ENCODE measurements at places on chromosomes 3 and 15.

GRCh38 chr3:72134989-72135451 lies 350.1 kb upstream of the PROK2 start:
- DNase-seq = no peak

- DNase-seq = no peak
Measured at GRCh38 chr3:5666455-5666854, 478.9 kb downstream of the EDEM1 start.

GRCh38 chr3:45259133-45259532 lies 33.0 kb upstream of the TMEM158 start:
- no peak for DNase-seq

- DNase-seq = no peak
Measured at GRCh38 chr3:9781551-9781950, 10.7 kb downstream of the TADA3 start.

DNA sequence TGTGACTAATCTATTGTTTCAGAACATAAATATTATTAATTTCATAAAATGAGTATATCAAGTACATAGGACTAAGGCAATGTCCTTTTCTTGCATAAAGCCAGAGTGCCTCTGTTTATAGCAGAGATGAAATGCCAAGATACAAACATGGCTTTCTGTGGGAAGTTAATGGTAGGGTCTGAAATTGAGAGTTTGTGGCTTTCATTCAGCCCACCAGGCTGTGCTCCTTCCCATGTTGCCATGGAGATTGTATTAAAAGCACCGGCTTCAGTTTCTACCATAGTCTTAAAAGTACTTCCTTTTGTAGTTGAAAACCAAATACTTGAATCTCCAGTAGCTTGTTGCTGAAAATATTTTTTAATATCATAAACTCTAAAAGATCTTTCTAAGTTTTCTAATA lies 114.0 kb downstream of the LRRC28 start:
- no peak for DNase-seq

DNA sequence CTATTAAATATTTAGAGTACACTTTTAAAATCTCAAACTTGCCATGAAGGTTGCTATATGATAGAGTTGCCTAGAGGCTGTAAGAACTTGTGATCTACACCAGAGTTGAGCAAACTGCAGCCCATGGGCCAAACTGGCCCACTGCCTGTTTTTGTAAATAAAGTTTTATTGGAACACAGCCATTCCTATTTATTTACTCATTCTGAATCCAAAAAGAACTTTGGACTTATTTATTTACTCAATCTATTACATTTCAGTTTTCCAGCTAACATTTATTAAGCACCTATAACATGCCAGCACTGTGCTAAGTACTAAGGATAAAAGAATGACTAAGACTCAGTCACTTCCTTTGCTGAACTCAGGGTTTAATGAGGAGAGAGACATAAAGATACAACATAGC lies 403.6 kb downstream of the ERC2 start:
- DNase-seq = no peak

GRCh38 chr3:4752201-4753072 lies 226.8 kb upstream of the BHLHE40 start:
- DNase-seq = no peak

GRCh38 chr3:42608581-42608980 lies 8.1 kb downstream of the NKTR start:
- DNase-seq = no peak

DNA sequence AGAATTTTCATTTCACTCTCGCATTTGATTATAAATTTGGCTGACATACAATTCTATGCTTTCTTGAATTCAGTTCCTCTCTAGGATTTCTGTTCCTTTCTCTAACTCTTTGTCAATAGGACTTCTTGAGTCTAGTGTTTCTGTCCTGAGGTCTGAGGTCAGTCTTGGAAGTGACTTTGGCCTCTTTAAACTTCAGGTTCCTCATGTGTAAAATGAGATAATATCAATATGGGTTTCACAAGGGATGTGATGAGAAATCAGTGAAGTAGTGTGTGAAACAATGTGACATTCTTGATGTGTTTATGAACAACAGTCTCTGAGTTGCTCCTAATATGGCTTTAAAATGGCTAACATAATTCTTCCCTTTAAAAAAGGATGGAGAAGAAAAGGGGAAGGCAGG lies 92.2 kb downstream of the SV2B start:
- DNase-seq = no peak

GRCh38 chr3:45783667-45784066 lies 12.7 kb downstream of the SLC6A20 start:
- no peak for DNase-seq

- DNase-seq = no peak
Measured at GRCh38 chr3:68802111-68802870, 130.1 kb downstream of the TAFA4 start.

GRCh38 chr15:74820056-74820455 lies 6.4 kb upstream of the CPLX3 start:
- no peak for DNase-seq

DNA sequence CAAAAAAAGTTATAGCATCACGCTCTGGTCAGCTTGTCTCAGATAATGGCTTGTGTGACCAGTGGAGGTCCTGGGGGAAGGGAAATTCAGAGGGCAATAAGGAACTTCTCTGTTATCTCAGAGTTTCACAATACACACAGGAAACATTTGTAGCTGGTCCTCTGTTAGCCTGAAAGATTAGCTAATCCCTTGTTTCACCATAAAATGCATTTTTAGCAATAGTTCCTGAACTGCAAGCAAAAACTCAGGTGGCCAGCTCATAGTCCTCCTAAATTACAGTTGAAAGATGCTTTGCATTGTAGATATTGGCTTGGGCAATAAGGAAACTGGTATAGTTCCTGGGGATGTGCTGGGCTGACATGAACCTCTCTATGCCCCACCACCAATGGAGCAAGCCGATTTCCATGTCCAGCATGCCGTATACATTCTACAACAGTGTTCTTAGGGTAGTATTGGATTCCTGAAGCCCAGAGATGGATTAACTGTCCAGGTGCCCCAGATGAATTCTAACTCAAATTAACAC lies 141.5 kb upstream of the TBL1XR1 start:
- DNase-seq = no peak

- DNase-seq = no peak
Measured at GRCh38 chr3:66338927-66339326, 118.1 kb downstream of the SLC25A26 start.

GRCh38 chr3:122230174-122230573 lies 46.7 kb downstream of the CASR start:
- DNase-seq = no peak

DNA sequence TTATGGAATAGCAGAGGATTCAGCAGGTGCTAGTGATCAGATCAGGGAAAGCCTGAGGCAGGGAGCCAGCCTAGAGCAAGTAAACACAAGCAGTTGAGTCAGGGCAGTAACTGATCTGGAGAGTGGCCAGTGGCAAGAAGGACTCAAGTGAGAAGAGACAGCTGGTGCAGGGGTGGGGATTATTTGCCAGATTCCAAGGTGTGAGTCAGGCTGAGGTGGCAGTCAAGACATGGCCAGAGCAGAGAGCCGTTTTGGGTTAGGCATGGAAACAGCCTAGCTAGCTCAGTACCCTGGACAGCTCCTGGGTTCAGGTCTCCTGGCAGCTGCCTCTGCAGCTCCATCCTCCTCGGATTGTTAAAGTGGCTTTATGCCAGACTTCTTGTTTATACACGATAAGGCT lies 281.9 kb upstream of the ONECUT1 start:
- DNase-seq = peak; percentile 86

- no peak for DNase-seq
Measured at GRCh38 chr3:64802460-64802859, 114.7 kb upstream of the ADAMTS9 start.

DNA sequence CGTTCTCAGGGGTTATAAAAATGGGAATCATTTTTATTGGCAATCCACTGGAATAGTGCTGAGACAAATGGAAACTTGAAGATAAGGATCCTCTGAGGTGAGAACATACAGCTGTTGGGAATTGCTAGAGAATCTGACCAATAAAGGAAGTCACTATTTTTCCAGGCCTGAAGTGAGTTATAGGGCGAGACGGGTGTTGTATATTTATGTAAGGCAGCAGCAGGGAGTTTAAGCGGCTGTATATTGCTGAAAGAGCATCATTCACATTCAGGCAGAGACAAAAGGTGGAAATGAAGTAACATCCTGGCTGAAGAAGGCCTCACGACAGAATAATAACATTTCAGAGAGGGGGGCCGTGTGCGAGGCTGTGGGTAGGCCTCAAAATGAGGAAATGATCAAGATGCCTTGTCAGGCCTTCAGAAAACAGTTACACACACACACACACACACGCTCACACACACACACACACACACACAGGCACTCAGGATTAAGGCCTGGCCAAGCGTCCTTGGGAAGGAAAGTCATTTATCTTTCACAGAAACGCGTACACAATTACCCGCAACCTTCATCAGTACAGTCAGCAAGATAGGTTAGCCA lies 964.9 kb upstream of the NR2F2 start:
- DNase-seq = no peak

- no peak for DNase-seq
Measured at GRCh38 chr3:34178415-34178814, 380.0 kb downstream of the PDCD6IP start.

DNA sequence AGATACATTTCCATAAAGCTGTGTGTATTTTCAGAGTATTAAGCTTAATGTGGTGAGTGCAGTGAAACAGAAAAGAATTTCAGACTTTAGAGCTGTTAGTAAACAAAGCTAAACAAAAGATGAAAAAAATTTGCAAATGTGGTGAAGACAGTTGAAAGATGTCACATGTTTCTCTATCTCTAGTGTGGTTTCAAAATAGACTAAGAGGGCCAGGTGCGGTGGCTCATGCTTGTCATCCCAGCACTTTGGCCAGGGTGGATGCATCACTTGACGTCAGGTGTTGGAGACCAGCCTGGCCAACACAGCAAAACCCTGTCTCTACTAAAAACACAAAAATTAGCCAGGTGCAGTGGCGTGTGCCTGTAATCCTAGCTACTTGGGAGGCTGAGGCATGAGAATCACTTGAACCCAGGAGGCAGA lies 466.0 kb upstream of the NR2F2 start:
- no peak for DNase-seq

DNA sequence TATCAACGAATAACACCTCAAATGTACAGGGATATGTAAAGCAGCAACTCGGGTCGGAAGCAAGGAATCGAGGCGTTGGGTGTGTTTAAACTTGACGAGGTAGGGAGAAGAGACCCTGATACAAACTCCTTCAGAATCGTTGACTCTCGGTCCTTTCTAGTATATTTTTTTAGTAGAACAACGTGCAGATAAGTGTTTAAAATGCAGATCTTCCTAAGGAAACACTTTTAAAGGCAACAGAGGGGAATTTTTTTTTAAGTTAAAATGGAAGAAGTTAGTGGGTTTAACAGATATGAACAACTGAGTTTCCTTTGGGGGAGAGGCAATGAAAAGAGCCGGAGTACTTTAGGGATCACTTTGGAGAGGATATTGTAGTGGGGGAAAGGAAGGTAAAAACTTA lies 1.1 kb upstream of the KPNA4 start:
- no peak for DNase-seq

- DNase-seq = peak; percentile 77
Measured at GRCh38 chr3:169147238-169148008, 516.1 kb downstream of the MECOM start.

DNA sequence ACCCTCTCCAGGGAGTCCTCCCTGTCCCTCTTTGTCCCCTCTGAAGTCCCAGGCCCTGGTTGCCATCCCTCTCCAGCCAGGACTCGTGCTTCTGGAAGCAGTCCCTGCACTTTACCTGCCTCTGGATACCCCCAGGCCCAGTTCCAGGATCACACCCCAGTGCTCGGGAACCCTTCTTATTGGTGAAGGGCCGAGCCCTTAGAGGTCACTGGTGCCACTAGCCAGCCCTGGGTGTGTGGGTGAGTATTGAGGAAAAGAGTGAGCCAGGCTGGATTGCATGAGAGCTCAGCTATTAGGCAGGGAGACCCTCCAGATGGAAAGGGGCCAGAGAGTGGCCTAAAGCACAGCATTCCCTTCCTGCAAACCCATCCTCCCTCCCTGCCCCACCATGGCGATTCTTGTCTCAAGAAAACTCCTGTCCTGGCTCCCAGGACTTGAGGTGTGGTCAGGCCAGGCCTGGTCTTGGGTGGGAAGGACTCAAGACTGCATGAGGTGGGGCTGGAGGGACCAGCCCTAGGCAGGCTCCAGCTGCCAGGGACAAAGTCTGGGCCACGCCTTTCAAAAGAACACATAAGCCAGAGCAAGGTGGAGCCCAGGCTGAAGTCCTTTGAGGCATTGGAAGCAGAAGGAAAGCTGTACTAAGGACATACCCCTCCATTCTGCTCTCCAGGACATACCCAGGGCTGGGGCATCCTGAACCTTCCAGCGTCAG lies 4.8 kb upstream of the PHGR1 start:
- no peak for DNase-seq

- DNase-seq = no peak
Measured at GRCh38 chr3:163261056-163261455, 1764.4 kb downstream of the OTOL1 start.

- DNase-seq = no peak
Measured at GRCh38 chr3:75951941-75952340, 166.6 kb upstream of the ZNF717 start.

DNA sequence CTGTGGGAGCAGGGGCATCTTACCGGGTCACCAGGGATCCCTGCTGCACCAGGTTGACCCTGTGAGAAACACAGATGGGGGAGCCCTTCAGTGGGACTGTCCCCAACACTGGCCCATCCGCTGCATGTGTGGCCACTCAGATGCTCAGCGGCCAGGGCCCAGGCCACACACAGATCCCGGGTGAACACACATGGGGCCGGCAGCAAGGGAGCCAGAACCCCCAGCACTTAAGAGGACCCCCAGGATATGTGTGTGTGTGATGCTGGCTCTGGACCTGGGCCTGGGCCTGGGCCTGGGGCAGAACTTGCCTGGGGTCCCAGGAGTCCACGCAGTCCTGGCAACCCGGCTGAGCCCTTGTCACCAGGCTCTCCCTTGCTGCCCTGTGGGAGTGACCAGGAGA lies 4.9 kb upstream of the UCN2 start:
- no peak for DNase-seq

- no peak for DNase-seq
Measured at GRCh38 chr15:22224241-22224671, 143.9 kb downstream of the OR4M2 start.

- no peak for DNase-seq
Measured at GRCh38 chr15:89426500-89426899, 69.9 kb downstream of the RHCG start.
